Frontal cortex (tissue), 4 donors: ENCODE measurements at places on chromosomes 5 and 9.

DNA sequence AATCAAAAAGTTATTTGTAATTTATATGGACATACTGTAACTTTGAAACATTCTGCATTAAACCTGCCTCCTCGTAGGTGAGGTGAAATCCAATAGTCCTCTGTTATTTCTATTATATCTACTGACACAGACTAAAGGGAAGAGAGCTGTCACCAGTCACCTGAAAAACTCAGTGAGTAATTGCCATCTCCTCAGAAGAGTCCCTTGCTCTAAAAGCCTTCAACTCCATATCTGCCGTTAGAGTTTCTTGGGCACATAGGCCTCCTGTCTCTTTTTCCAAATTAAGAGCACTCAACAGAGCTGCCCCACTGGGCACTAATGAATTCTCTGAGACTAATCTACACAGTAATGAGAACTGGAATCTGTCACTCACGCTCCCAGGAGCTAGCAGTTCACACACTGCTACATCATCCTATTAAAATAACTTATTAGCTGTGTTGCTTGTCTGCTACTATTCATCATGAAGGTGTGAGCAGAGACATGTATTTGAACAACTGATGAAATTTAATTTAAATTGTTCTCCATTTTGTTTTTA, 67.3 kb upstream of the VCAN start:
- no peak for DNase-seq

DNA sequence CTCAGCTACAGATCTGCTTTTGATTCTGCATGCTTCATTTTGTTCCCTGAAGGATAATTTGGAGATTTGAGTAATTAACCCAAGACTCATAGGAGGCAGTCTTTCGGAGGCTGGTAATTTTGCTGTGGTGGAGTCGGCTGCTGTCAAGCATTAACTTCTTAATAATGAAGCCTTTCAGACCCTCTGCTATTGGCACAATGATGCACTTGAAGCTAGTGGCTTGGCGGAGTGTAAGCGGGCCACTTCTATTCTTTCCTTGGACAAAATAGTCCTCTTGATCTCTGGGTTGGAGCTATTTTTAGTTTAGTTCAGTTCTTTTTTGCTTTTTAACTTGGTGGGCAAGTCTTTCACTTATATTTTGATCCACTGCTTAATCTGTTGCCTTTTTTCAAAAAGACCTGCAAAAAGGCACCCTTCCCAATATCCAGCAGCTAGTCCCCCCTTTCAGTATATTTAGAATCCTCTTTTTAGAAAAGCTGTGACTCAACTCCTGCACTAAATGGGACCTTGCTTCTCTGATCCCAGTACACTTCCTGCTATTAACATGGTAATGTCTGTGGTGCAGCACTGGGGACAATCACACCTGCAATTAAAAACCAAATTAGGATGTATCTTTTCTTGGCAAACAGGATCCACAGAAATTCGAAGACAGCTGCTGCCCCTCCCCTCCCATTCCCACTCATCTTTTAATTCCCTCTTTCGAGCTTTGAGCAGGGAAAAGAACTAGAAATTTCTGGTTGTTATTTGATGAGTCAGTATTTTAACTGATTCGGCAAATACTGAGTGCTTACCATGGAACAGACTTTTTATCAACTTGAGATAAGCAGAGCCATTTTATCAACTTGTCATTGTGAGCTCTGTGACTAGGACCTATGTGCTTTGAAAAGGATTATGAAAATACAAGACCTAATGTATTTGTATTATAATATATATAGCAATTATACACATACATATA, 169.4 kb upstream of the ANKRD55 start:
- no peak for DNase-seq

GRCh38 chr5:72093824-72094223, 13.5 kb upstream of the MAP1B start:
- no peak for DNase-seq

- no peak for DNase-seq
Measured at GRCh38 chr9:69583645-69584234, 88.4 kb downstream of the APBA1 start.

DNA sequence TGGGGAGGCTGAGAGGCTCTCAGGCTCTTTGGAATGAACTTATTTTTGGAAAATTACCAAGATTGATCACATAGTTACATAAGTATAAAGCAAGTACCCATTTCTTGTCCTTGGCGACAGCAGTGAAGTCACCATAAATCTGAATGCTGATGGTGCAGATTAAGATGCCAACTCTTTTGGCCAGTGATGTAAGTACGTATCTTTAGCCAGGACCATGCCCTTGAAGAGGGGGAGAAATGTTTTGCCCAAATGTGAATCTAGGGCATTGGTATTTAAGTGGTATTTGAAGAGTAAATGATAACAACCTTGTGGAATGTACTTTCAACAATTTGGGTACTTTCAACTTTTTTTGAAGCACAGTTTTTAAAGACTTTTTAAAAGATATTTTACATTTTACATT, 68.2 kb upstream of the RAD23B start:
- no peak for DNase-seq

DNA sequence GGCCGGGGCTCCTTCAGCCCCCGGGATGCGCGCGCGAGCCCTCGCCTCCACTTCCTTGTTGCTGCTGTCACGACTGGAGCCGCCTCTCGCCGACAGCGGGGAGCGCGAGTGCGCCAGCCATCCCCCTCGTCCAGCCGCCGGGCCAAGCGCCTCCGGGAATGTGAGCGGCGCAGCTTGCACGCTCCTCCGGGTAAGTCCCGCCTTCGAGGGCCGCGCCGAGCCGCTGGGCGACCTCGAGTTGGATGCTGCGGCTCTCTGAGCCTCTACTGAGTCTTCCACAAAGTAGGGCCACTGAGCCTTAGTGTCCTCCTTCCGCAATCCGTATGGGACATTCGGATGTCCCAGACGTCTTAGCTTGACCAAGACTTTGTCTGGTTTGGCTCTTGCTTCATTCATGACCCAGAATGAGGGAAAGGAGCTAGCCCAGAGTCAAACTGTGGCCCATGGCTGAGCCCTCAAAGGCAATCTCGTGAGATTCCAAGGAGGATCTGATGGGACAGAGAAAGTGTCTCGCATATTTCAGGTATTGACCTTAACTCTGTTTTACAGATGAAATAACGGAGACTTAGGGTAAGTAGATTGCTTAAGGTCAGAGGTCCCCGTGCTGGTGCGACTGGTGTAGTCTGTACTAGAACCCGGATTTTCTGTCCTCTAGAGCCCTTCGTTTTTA, 586 bp downstream of the HMGXB3 start:
- DNase-seq: peak; percentile 29

GRCh38 chr5:98568336-98568735, 205.1 kb upstream of the RGMB start:
- DNase-seq: no peak

DNA sequence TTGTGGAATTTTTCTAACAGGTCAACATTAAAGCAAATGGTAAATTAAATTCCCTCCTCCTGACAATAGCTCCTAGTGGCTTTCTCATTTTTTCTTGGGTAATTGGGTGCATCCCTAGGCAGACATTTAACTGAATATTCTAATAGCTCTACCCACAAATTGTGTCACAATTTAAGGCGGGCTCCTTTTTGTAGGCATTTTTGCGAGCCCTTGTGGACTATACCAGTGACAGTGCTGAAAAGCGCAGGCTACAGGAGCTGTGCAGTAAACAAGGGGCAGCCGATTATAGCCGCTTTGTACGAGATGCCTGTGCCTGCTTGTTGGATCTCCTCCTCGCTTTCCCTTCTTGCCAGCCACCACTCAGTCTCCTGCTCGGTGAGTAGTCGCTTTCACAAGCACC, 20.0 kb downstream of the MTRR start:
- no peak for DNase-seq

DNA sequence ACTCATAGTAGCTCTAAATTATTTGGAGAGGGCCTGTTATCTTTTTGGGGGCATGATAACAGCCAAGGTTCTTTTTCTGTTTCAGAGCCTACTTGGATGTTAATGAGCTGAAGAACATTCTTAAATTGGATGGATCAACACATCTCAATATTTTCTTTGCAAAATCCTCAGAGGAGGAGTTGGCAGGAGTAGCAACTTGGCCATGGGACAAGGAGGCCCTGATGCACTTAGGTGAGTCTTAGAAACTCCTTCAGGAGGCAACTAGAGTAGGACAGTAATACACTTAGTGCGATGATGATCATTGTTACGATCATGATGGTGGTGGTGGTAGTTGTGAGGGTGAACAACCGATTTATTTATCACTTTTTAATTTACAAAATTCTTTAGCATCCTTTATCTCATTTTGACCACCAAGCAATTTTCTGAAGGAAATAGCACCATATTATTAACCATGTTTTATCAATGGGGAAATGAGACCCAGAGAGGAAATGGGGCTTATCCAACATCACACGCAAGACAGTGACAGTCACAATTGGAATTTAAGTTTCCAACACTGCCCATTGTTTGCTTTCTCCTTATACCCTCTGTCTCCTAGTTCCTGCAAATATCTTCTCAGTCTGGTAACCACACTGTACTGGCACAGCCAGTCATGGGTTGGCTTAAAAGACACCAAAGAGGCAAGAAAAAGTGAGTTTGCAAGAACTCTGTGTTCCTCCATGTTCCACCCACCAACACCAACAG, 54.0 kb downstream of the PAPPA start:
- DNase-seq: no peak

- no peak for DNase-seq
Measured at GRCh38 chr9:134182554-134183085, 18.3 kb upstream of the RNU6ATAC start.

DNA sequence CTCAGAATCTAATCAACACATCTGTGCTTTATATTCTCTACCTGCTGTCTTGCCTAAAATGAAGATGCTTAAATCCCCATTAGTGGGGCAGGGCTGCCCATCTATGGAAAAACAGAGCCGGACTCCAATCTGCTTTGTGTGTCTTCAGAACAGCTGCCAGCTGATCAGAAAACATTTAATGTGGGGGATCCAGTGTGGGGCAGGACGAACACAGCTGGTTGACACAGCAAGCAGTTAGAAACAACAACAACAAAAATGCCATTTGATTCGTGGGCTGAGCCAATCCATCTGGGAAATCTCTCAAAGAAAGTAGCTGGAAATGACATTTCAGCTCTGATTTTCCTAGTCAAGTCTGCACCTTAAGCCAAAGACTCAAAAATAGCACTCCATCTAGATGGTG, 99.8 kb downstream of the PPP2R2B start:
- DNase-seq: no peak

DNA sequence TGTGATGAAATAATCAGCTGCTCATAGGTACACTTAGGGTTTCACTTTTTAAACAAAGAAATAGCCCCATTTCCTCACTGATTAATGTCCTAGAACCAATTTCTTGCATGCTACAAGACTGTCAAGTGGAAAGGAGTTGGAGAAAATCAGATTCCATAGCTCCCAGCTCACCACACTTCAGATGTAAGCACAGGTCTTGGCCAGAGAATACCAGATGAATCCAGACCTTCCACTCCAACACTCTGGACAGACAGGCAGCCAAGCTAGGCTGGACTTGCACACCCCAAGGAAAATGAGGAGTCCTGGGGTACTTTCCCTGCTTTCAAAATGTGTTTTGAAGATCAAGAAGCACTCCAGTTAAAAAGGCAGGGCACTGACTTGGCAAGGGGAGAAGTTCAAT, 68.5 kb downstream of the KLHL3 start:
- DNase-seq: no peak

DNA sequence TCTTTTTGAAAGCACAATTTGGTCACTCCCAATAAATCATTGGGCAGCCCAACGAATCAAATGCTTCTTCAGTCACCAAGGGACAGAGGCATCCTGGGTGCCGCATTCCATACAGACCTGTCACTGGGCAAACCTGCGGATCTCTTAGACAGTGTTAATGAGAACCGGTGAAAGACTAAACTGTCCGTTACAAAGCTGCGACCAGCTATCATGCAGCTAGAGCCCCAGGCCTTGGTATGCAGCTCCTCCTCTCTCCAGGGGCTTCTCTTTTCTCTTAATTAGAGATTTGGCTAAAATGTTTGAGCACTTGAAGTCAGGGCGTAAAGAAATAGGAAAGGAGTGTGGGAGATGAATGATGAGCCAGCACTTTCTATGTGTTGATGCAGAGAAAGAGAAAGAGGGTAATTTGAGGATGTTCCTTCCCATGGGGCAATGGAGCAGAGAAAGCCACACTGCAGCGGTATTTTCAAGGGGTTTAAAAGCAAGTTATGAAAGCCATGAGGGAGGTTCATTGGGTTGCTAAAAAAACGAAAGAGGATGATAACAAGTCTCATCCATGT, 175.3 kb downstream of the RFK start:
- DNase-seq: no peak

DNA sequence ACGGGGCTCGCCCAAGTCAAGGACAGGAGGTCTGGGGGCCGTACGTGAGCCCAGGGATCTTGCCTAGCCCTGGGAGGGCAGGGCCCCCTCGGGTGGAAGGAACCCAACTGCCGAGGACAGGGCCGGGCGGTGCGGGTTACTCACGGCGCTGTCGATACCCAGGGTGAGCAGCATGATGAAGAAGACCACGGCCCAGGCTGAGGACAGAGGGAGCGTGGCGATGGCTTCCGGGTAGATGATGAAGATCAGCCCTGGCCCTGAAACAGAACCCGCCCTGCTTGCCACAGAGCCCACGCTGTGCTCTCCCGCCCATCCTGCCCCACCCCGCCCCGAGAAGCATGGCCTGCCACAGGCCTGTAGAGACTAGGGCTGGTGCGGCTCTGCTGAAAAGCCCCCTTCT, 34.1 kb downstream of the SLC6A3 start:
- no peak for DNase-seq

- peak; percentile 95 for DNase-seq
Measured at GRCh38 chr9:136327304-136327974, at the start of gene GPSM1. TSS of gene GPSM1 (plus strand) at chr9:136327539. CDS start at chr9:136327696, 157 bp downstream.

- no peak for DNase-seq
Measured at GRCh38 chr9:109110329-109111021, 9.3 kb downstream of the TMEM245 start.

- no peak for DNase-seq
Measured at GRCh38 chr5:145028626-145029025, 806.5 kb downstream of the PRELID2 start.

- DNase-seq: no peak
Measured at GRCh38 chr9:129490583-129491486, 130.1 kb downstream of the C9orf50 start.

GRCh38 chr5:173197375-173197891, 37.6 kb downstream of the NKX2-5 start:
- no peak for DNase-seq

- peak; percentile 78 for DNase-seq
Measured at GRCh38 chr5:149434162-149435014, 55.3 kb upstream of the IL17B start.

DNA sequence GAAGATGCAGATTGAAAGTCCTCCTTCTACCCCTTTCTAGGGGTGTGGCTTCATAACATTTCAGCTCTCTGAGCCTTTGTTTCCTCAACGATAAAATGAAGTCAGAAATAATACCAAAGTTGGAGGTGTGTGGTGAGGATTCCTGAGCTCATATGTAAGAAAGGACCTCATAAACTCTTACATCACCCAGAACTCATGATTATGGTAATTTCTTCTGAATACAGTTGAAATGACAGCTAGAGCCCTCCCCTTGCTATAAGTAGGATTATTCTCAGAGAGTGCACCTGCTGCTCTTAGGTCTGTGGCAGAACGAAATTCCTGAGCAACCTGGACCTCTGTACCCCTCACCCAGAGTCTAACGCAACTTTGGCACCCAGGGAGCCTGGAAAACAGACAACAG, 291.4 kb upstream of the KLF4 start:
- no peak for DNase-seq

GRCh38 chr5:61346511-61346910, 14.5 kb downstream of the ZSWIM6 start:
- DNase-seq: no peak
